ENCODE measurements at places on chromosomes 5 and 9.

DNA sequence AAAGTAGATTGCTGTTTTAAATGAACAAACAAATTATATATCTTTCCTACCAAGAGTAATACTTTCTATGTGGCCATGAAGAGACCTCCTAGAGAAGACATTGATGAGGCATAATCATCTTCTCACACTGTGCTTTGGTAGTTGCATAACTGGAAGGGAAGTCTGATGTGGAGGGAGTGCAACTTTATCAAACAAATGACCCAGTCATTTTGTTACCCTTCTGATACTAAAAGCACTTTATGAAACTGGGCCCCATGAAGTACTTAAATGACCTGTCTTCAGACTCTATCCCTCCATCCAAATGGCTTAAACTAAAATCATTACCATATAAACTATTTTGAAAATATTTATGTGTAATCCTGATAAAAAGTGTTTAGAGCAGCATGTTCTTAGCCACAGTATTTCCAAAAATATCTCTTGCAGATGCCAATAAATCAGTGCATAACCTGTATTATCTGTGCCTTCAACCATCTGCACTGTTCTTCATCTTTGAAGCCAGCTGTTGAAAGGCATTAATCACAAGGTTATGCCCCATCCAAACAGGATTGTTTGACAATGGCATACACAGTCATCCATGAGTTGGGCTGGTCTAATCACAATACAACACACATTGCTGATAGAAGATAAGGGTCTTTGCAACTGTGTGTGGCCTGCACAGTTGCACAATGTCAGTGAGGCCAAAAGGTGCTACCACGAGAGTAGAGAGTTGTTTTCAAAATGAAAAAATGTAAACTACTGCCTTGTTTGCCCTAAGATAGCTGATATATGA is 31.9 kb upstream of the MIER3 start:
- H3K4me3 ChIP-seq, result no peak overlapping the region
- H3K27ac ChIP-seq, result no peak overlapping the region
- H3K27me3 ChIP-seq, result peaks cover 5% of the 10 kb centered on the region
- DNase-seq, result no peak

- no peaks in the 10 kb centered on the region for H3K36me3 ChIP-seq
- H3K27ac ChIP-seq, result peak overlapping the region; percentile 98
- DNase-seq, result no peak
Observed at GRCh38 chr5:43036409-43036808, 3.7 kb downstream of the ANXA2R start.

DNA sequence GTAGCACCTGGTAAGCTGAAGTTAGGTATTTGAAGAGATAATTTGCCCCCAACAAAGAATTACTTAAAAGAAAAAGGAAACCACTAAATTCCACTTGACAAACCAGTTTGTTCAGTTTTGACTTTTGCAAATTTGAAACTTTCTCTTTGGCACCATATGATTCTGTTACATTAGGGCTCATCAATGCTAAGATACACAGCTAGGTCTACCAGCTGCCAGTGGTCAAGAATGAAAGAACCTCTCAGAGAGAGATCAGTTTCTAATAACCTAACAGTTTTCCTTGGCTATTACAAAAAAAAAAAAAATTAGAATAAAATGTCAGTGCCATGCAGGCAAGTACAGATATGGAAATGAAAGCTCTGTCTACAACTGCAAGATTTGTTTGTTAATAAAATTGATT is 92.3 kb downstream of the CAAP1 start:
- no peaks in the 10 kb centered on the region for H3K36me3 ChIP-seq
- no peak overlapping the region for H3K4me3 ChIP-seq
- no peak for DNase-seq
- no peaks in the 10 kb centered on the region for H3K27me3 ChIP-seq

- no peak overlapping the region for H3K4me3 ChIP-seq
- H3K4me1 ChIP-seq, result no peaks in the 10 kb centered on the region
- no peaks in the 10 kb centered on the region for H3K27me3 ChIP-seq
- no peak overlapping the region for H3K27ac ChIP-seq
- DNase-seq, result no peak
Observed at GRCh38 chr9:20353931-20354652, 268.2 kb downstream of the MLLT3 start.

GRCh38 chr5:6576861-6577501 is 55.9 kb downstream of the NSUN2 start:
- H3K36me3 ChIP-seq, result no peaks in the 10 kb centered on the region
- DNase-seq, result no peak
- H3K4me1 ChIP-seq, result no peaks in the 10 kb centered on the region
- H3K27ac ChIP-seq, result no peak overlapping the region
- H3K4me3 ChIP-seq, result no peak overlapping the region
- H3K27me3 ChIP-seq, result no peaks in the 10 kb centered on the region

- H3K27ac ChIP-seq, result peak overlapping the region; percentile 89
- H3K4me1 ChIP-seq, result peaks cover 91% of the 10 kb centered on the region
- DNase-seq, result no peak
- peak overlapping the region; percentile 5 for H3K4me3 ChIP-seq
- no peaks in the 10 kb centered on the region for H3K27me3 ChIP-seq
Observed at GRCh38 chr5:1504069-1504595, 19.6 kb downstream of the LPCAT1 start.

GRCh38 chr5:76388236-76388635 is 14.8 kb upstream of the IQGAP2 start:
- no peak overlapping the region for H3K4me3 ChIP-seq
- H3K4me1 ChIP-seq, result peaks cover 29% of the 10 kb centered on the region

DNA sequence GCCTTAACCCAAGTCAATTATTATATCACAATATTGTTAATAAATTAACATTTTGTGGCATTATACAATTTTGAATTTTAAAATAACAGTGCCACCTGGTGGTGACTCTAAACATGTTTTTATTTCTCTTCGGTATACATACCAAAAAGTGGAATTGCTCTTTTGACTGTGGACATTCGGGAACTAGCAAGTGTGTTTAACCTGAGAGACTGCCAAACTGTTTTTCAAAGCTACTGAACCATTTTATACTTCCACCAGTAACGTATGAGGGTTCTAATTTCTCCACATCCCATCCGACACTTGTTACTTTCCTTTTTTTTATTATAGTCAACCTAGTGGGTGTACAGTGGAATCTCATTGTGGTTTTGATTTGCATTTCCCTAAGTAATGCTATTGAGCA is 18.3 kb upstream of the HSDL2 start:
- H3K27me3 ChIP-seq, result no peaks in the 10 kb centered on the region
- no peaks in the 10 kb centered on the region for H3K4me1 ChIP-seq
- H3K36me3 ChIP-seq, result no peaks in the 10 kb centered on the region
- peak; percentile 76 for DNase-seq

DNA sequence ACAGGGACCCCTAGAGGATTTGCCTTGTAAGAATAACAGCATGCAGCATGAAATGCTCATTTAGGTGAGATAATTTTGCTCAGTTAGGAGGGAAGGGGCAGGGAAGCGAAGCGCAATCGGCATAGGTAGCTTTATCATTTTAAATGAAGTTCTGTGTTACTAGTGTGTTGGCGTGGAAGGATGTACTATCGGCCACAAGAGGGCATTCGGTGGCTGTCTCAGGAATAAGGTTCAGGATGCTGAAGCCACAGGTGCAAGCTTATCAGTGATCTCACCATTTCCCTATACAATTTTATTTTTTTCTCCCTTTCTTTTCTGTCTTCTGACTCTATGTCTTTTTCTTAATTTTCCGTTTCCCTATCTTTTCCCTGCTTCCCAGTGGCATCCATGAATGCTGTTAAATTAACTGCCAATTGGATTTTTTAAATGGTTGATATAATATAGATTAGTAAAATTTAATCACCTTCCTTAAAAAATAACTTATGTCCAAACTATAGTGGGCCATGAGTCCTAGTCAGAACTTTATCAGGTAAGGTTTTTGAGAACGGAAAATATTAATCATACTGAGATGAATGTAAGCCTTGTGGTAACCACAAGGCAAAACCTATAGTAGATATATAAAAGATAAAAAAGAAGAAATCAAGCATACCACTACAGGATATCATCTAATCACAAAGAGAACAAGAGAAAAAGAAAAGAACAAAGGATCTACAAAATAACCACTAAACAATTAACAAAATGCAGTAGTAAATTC is 1.2 kb upstream of the INSL6 start:
- no peak overlapping the region for H3K27ac ChIP-seq
- no peaks in the 10 kb centered on the region for H3K27me3 ChIP-seq
- H3K36me3 ChIP-seq, result no peaks in the 10 kb centered on the region

- H3K27ac ChIP-seq, result no peak overlapping the region
- H3K27me3 ChIP-seq, result no peaks in the 10 kb centered on the region
- no peaks in the 10 kb centered on the region for H3K4me1 ChIP-seq
Observed at GRCh38 chr5:168808051-168808616, 229.0 kb upstream of the PANK3 start.

- H3K36me3 ChIP-seq, result no peaks in the 10 kb centered on the region
- no peaks in the 10 kb centered on the region for H3K4me1 ChIP-seq
- no peaks in the 10 kb centered on the region for H3K27me3 ChIP-seq
- no peak for DNase-seq
- no peak overlapping the region for H3K27ac ChIP-seq
Observed at GRCh38 chr5:115939059-115939458, 23.2 kb upstream of the LVRN start.

DNA sequence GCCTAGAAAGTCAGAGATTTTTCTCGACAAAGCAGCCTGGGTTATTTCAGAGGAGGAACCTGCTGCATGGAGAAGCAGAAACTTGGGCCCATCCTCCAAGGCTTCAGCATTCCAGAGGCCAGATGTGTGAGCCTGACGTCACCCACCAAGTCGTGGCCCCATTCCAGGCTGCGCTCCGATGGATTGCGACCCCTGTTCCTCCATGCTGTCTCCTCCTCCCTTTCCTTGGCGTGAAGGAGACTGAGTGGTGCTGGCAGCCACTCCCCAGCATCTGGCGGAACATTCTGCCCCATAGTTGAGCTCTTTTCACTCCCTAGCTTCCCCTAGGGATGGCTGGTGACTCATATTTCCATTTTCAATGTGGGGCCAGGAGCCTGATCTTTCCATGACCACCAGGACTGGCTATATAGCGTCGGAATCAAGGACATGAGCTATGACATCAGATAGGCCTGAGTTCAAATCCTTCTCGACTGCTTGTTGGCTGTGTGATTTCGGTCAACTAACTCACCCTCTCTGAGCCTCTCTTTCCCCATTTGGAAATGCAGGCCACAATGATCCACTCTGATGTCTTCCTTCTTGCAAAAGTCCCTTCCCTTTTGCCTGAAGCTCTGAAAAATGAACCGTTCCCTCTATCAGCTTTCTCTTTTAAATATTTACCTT is 24.5 kb upstream of the DUSP1 start:
- no peak for DNase-seq
- no peak overlapping the region for H3K4me3 ChIP-seq
- no peaks in the 10 kb centered on the region for H3K27me3 ChIP-seq

All from natural killer cell (primary cell).